ENCODE measurements at places on chromosomes 2 and 18. TPM values are rescaled to one million over a fixed set of nuclear protein-coding genes. Genes with fewer than 3 reads are reported as not detected.

Gene EVA1A
- polyA plus RNA-seq, result not detected

Gene GPR55
- not detected for polyA plus RNA-seq

Gene THSD7B
- not detected for polyA plus RNA-seq

Gene POTEJ
- not detected for polyA plus RNA-seq

Gene PKDCC
- not detected for polyA plus RNA-seq

Gene NETO1
- polyA plus RNA-seq, result not detected

GRCh38 chr18:7980656-7981055 is 413.5 kb downstream of the PTPRM start:
- no peak for DNase-seq

DNA sequence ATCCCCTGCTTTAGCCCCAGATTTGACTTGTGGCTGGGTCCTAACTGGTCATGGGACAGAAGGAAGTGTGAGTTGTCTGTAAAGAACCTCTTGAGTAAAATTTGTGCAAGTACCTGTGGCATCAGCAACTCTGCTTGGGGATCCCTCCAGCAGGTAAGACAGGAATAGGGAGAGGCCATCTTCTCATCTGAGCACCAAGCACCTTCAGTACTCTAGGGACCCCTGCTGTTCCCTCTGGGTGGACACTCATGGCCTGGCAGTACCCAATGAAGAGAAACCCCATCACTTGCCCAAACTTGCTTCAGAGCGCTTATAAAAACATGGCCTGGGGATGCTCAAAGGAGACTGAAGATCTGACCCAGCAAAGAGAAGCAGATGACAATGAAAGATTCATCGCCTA is 297.8 kb downstream of the SP3 start:
- DNase-seq, result no peak

GRCh38 chr2:30981510-30981909 is 156.7 kb downstream of the GALNT14 start:
- DNase-seq, result no peak

- DNase-seq, result no peak
Observed at GRCh38 chr2:103285354-103285753, 523.5 kb downstream of the TMEM182 start.

DNA sequence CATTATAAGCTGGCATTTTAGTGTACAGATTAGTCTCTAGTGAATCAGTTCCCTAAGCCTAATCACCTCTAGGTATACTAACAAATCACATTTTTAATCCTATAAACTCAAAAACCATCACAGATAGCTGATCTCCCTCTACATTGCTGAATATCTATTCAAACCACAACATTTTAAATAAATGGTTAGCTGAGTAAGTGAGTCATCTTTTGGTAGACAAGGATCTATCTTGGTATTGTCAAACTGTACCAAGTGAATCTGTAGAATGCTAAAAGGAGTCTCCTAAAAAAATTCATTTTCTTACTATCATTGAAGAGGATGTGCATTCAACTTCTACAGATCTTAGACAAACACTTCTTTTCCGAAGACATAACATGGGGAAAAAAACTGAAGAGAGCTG is 40.7 kb downstream of the INO80D start:
- no peak for DNase-seq

GRCh38 chr2:59900728-59901452 is 652.6 kb downstream of the BCL11A start:
- no peak for DNase-seq

- no peak for DNase-seq
Observed at GRCh38 chr18:34126121-34126520, 98.6 kb downstream of the NOL4 start.

GRCh38 chr2:153145470-153145978 is 333.0 kb downstream of the RPRM start:
- DNase-seq, result no peak

DNA sequence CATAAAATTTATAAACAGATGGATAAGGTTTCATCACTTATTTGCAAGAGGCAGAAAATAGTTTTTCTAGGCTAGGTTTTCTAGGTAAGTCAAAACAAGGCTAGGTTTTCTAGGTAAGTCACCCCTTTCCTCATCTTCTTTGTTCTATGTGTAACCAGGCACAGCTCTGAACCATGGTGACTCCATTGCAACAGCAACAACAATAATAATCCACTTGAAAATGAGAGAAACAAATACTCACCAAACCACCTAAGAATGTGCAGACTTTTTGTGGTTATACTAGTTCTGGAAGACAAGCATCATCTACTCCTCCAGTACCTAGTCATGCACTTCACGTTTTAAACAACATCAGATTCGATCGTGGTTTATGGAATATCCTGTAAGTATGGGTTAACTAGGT is 237.4 kb upstream of the ACVR2A start:
- no peak for DNase-seq

DNA sequence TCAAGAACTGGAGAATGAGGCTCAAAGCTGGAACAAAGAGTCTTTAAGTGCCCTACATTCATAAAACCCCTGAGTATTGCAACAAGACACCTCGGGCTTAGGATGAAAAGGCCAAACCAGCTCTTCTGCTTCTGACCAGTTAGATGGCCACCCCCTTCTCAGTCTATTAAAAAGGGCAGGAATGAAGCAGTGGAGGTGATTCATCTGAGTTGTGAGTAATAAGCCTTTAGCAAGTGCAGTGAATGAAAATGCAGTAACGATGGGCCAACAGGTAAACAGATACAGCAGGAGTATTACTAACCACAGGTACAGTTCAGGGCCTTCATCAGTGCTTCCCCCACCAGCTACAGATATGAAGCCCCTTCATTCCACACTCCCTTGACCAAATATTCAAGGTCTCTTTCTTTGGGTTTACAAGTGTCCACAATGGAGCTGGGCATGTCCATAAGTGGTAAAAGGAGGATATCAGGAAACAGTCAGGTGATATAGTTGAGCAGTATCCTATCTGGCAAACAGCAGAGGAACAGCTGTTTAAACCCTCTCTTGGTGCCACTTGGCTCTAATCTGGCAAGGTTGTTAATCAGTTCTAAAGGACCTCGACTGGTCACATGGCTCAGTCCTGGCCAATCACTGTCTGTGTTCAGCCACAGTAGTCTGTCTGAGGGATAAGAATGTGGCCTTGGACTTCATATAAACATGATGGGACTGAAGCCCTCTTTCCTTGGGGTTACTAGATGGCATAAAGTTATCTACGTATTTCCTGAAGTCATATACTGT is 17.8 kb downstream of the SERPINB13 start:
- DNase-seq, result no peak

- no peak for DNase-seq
Observed at GRCh38 chr2:229081411-229081810, 189.7 kb downstream of the PID1 start.

DNA sequence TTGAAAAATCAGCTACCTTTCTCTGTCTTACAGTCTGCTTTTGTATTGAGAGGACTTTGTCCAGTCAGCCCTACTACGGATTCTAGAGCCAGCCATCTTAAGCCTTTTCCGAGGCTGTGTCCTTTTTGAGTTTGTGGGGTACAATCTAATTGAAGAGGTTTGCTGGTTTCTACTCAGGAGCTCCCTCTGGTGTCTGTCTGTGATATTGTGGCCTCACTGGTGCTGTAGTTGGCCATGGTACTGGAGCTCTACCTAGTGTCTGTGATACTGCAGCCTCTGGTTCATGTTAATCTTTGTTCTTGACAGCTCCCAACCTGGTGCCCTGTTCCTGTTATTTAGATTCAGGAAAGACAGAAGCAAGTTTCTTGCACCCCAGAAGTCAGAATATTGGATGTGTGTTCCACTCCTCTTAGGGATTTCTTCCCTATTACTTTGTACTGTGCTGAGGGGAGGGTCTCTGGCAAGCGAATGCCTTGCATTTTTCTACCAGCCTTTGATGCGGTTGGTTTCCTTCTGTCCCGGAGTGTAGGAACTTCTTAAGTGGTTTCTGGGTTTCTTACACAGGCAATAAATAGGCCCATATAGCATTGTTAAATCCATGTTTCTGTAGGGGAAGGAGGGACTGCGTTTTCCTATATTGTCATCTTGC is 78.5 kb downstream of the ACSL3 start:
- peak; percentile 41 for DNase-seq

GRCh38 chr18:12639990-12640880 is 17.7 kb downstream of the SPIRE1 start:
- no peak for DNase-seq

DNA sequence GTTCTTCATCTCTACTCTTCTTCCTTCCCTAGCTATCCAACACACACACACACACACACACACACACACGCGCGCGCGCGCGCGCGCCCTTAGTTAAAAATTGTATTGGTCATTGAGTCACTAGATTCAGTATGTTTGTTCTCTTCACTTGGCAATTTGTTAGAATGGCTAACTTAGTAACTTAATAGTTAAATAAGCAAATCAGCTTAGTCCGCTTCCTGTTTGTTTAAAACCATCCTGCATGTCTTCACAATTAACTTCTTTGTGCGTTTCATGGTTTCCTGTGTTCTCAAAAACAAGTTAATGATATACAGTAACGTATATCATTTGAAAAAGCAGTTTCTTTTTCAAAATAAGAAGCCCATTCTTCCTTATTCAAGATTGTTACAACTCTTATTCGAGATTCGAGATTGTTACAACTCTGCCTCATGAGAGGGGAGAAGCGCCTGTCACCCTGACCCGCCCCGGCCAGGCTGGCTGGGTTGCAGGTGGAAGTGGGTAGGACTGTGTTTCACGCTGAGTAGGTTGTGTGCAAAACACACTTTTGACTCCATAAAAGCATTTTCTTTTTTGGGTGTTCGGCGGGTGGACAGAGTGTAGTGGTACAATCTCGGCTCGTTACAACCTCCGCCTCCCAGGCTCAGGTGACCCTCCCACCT is 9.5 kb upstream of the CNNM3 start:
- peak; percentile 77 for DNase-seq

GRCh38 chr2:28357948-28358667 is 34.5 kb upstream of the FOSL2 start:
- no peak for DNase-seq

- no peak for DNase-seq
Observed at GRCh38 chr2:195500879-195501278, 156.1 kb upstream of the SLC39A10 start.

- no peak for DNase-seq
Observed at GRCh38 chr2:219416938-219417337, 1.2 kb upstream of the DES start.

- no peak for DNase-seq
Observed at GRCh38 chr2:228786901-228787300, 484.2 kb downstream of the PID1 start.

DNA sequence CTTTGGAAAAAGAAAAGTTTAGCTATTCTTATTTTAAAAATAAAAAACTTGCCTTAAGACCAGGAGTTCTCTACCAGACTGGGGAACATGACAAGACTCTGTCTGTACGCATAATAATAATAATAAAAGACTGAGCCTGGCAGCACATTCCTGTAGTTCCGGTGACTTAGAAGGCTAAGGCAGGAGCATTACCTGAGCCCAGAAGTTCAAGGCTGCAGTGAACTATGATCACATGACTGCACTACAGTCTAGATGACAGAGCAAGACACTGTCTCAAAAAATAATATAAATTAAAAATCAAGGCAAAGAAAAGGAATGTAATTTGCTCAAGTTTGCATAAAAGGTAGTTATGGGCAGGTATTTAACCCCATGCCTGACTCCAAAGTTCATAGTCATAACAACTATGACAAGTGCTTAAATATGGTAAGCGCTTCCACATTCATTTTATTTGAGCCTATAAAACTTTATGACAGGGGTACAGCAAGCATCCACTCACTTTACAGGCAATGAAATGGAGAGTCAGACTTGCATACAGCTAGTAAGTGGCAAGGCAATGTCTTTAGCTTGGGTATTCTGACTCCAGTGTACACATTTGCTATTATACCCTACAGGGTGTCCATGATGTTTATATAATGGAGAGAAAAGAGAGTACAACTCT is 1567.8 kb upstream of the PIK3C3 start:
- DNase-seq, result no peak

DNA sequence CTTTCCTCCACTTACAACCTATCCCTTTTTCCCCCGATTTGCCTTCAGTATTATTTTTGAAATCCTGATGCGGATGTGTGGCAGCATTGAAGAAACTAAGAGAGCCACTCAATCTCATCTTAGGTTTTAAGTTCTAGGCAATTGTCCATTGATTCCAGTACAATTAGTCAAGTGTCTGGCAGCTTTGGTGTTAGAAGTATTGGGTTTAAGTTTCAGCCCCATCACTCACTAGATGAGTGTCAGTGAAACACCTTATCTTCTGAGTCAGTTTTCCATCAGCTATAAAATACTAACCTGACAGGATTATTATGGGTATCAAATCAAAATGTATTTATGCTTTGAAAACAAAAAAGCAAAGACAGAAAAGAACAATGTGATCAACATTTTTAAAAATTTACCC is 16.8 kb upstream of the CUL3 start:
- no peak for DNase-seq

GRCh38 chr18:12008181-12008767 is 27.0 kb downstream of the IMPA2 start:
- DNase-seq, result no peak

Data from immature natural killer cell (primary cell).